ENCODE measurements at places on chromosomes 2 and 18.

DNA sequence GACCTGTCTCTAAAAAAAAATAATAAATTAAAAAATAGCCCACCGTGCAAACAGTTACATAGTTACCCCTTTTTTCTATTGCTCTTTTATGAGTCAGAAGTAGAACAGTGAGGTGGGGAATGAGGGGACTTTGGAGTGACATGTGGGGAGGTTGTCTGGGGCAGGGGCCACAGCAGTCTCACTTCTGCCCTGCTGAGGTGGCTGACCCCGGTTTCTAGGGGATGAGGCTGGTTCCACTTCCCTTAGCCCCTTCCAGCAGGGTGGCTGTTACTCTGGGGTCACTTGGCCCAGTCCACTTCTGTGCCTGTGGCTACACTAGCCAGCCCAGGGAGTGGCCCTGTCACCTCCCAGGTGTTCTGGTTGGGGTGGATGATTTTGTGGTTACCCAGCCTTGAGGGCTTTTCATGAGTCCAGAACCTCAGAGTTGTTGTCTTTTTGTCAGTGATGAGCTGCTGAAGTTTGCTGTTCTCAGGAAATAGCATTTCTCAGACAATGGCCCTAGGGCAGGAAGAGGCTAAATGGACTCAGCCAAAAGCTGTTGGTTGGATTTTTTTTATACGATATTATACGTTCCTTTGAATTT, 28.0 kb upstream of the SCLY start:
- DNase-seq = no peak

GRCh38 chr2:84556190-84556589, 39.9 kb downstream of the DNAH6 start:
- no peak for DNase-seq

- DNase-seq = no peak
These were observed 266.8 kb upstream of the LYPD1 start for GRCh38 chr2:132936791-132937190.

DNA sequence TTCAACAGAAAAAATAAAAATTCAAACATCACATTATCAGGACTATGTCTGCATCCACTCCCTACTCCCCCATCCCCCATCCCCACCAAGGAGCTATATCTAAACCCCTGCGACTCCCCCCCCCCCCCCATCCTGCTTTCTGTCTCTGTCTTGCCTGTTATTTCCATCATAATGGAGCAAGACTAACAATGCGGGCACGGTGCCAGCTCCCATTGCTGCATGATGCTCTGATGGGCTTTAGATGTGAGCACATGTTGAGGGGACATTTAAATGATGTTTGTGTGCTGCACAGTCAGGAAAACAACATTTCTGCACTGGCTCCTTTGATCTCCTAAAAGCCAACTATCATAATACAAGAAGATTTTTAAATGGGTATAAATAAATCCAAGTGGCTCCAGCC, 644.2 kb upstream of the SETBP1 start:
- no peak for DNase-seq

GRCh38 chr2:24259316-24259715, 84.5 kb downstream of the FAM228A start:
- no peak for DNase-seq

Measured in retinal pigment epithelial cell (primary cell).